ENCODE measurements at places on chromosomes 13 and 19.

GRCh38 chr13:79684371-79684770 lies 203.4 kb downstream of the NDFIP2 start:
- no peak for DNase-seq

- no peak for DNase-seq
Observed at GRCh38 chr19:23099966-23100365, 16.9 kb upstream of the ZNF730 start.

DNA sequence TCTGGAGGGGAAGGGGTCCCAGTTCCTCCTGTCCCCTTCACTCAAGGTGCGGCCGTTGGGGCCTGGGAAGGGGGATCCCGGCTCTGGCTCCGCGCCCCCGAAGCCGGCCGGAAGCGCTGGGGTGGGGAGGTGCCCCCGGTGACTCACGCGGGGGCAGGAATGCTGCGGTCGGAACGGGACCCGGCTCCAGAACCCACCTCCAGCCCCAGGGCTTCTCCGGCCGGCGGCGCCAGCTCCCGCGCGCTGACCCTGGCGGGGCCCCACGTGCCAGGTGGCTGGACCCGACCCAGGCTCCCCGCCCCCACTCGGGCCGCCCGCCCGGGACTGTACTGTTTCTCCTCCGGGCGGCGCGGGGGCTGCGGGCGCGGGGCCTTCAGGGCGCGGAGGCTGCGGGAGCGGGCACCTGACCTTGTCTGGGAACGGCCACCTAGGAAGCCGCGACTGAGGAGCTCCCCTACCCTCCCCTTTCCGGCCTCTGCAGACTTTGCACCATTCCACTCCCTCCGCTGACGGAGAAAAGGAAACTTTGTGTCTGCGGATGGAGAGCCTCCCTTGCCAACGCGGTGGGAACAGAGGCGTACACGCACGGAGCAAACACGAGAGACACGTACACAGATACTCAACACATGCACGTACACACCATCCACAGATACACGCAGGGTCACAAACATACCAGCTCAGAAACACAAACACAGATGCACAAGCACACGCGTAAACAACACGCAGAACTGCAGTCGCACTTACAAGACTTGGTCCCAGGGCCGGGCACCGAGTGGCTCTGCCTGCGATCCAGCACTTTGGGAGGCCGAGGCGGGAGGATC lies 7.2 kb downstream of the AXL start:
- DNase-seq = no peak

DNA sequence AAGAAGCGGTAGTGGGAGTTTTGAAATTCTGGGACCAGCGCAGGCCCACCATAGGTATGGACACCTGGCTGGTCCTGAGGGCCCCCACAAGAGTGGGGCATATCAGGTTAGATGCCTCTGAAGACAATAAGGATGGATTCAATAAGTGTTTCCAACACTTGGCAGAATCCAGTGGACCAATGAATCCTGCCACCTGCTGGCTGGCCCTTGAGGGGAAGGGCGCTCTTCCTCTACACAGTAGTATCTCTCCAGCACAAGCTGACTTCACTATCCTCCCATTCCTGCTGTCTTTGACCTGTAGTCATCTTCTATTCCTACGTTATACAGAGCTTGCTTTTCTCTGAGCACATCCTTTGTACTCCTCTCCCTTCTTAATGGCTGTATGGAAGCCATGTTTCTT lies 199.7 kb upstream of the TSHZ3 start:
- DNase-seq = no peak

DNA sequence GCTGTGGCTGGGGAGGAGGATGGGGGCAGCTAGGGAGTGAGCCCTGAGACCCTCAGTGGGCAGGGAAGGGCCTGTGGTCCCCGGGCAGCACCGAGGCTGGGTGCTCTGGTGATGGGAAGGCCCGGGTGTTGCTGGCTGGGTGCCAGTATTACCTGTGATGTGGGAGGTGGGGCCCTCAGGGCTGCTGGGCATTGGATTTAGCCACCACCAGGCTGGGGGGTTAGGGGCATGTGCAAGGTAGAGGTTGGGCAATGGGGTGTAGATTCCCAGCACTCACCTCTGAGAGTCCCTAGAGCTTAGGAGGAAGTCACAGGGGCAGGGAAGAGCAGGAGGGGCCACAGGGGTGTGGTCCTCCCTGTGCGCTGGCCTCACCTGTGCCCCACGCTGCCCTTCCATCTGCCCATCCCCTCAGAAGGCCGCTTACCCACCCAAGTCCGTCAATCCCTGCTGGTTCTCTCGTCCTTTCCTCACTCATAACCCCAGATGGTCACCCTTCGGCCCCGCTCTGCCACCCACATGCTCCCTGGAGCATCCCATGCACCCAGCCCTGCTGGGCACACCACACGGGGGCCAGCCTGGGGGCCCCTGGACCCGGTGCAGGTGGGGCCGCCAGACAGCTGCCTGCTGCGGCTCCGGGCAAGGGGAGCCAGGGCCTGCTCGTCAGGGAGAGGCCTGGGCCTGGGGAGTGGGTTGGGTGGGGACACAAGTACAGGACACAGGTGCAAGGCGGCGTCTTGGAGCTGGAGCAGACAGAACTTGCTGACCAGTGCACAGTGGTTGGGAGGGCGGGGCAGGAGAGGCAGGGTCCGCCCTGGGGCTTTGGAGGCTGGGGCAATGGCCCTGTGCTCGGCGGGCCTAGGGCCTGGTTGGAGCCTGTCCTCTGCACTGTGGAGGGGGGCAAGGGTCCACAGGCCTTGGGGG lies 12.5 kb downstream of the EPN1 start:
- DNase-seq = no peak

- peak; percentile 100 for DNase-seq
Observed at GRCh38 chr13:52652196-52652979, at the start of gene SUGT1. Gene SUGT1 (plus strand): TSS chr13:52652836. CDS start chr13:52652921, 85 bp downstream.

DNA sequence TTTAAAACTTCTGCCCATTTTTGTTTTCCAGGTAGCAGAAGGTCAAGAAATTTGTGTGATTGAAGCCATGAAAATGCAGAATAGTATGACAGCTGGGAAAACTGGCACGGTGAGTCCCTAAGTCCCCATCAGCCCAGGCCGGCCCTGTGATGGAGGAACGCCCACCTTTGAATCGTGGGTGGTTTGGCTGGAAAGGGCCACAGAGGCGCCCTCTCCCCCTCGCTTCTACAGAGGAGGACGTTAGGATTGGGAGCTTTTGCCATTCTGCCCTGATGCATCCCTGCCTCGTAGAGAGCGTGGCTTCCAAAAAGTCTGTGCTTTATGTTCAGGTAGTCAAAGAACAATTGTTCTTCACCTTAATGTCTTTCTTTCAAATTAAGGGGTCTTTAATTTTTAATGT lies 60.9 kb downstream of the GGACT start:
- DNase-seq = no peak

- no peak for DNase-seq
Observed at GRCh38 chr13:86085890-86086289, 286.7 kb upstream of the SLITRK6 start.

DNA sequence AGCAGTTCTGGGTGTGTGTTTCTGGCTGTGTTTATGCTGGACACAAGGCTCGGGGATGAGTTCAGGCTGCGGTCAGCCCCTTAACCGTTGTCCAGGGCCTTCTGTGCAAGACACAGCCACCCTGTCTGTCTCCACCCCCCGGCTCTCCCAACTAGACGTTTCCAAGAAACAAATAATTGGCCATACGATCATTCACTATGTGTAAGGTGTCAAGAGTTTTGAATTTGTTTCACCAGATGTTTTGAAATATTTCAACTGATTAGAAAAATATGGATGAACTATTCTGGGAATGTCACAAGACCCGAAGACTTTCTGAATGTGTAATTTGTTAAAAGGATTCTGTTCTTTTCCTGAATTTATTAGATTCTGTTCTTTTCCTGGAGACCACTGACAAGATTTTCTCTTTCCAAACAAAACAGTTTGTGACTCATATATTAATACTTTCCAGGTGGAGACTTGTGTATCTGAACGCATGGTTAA lies 318.2 kb downstream of the MYO16 start:
- no peak for DNase-seq

DNA sequence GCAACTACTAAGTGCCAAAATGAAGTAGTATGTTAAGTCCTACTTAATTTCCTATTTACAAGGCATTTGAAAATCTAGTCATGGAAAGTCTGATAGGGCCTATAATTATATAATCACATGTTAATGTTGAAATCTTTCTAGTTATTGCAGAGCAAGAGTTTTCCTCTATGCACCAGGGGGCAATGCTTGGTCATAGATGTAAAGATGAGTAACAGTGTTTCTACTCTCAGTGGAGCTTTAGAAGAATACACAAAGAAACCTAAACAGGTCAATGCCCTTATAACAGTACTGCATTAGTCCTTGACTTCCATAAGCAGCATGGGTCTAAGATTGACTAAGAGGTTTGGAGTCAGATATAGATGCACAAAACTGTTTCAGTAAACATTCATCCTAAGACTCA lies 218.7 kb downstream of the KCTD12 start:
- DNase-seq = peak; percentile 63

DNA sequence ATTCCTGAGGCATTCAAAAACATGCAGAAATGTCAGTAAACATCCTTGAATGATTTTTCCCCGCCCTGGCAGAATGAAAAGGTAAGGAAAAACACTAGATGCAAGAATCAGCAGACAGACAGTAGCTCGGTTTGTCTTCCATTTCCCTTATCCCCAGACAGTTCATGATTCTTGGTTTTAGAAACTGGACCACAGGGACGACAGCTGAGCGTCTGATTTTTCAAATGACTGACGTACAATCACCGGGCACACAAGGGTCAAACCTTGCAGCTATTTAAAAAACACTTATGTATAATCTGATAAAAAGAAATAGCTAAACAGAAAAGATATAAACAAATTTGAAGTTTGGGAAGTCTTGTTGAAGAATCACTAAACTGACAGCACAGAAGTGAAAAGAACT lies 47.1 kb downstream of the DCLK1 start:
- no peak for DNase-seq

GRCh38 chr13:91241221-91241933 lies 106.1 kb upstream of the MIR17HG start:
- no peak for DNase-seq

GRCh38 chr19:41548954-41549688 lies 26.8 kb upstream of the CEACAM21 start:
- DNase-seq = peak; percentile 90
